ENCODE measurements at places on chromosomes 1 and 21. TPM values are rescaled to one million over a fixed set of nuclear protein-coding genes. Genes with fewer than 3 reads are reported as not detected.

DNA sequence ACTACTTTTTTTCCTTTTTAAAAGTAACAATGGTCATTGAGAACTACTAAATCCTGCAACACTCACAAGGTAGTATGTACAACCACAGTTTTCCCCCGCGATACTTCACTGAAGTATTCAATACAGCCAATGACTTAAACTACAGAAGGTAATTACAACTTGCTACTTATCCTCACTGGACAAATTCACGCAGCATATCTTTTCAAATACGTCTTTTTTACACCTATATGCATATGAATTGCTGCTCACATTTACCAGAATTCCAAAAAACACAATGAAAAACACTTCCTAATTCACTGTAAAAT, 12.4 kb downstream of the NRIP1 start:
- peaks cover 2% of the 10 kb centered on the region for H3K36me3 ChIP-seq
- H3K27ac ChIP-seq, result peak overlapping the region; percentile 48
- DNase-seq, result no peak
- peak overlapping the region; percentile 69 for H3K4me3 ChIP-seq
- H3K27me3 ChIP-seq, result no peaks in the 10 kb centered on the region
- H3K4me1 ChIP-seq, result peaks cover 83% of the 10 kb centered on the region

GRCh38 chr21:39720126-39720778, 24.7 kb upstream of the IGSF5 start:
- no peak for DNase-seq
- H3K4me1 ChIP-seq, result no peaks in the 10 kb centered on the region
- no peak overlapping the region for H3K4me3 ChIP-seq
- H3K36me3 ChIP-seq, result no peaks in the 10 kb centered on the region
- H3K27ac ChIP-seq, result no peak overlapping the region

GRCh38 chr1:12338017-12338416, 108.2 kb downstream of the VPS13D start:
- H3K27ac ChIP-seq, result no peak overlapping the region
- H3K27me3 ChIP-seq, result no peaks in the 10 kb centered on the region
- peaks cover 29% of the 10 kb centered on the region for H3K4me1 ChIP-seq

Gene NBPF10
- 1.4 TPM for total RNA-seq

Gene OR2T29
- total RNA-seq, result not detected

Gene TMEM61
- total RNA-seq, result not detected

Gene IL22RA1
- not detected for total RNA-seq

Data from activated naive CD4-positive, alpha-beta T cell treated with anti-CD3 and anti-CD28 coated beads for 36 hours (primary cell).